CD4-positive, alpha-beta T cell treated with Interleukin-6 for 4 hours (primary cell): ENCODE measurements at places on chromosomes 3 and 15.

- DNase-seq = no peak
Measured at GRCh38 chr3:29745232-29745870, 464.5 kb downstream of the RBMS3 start.

DNA sequence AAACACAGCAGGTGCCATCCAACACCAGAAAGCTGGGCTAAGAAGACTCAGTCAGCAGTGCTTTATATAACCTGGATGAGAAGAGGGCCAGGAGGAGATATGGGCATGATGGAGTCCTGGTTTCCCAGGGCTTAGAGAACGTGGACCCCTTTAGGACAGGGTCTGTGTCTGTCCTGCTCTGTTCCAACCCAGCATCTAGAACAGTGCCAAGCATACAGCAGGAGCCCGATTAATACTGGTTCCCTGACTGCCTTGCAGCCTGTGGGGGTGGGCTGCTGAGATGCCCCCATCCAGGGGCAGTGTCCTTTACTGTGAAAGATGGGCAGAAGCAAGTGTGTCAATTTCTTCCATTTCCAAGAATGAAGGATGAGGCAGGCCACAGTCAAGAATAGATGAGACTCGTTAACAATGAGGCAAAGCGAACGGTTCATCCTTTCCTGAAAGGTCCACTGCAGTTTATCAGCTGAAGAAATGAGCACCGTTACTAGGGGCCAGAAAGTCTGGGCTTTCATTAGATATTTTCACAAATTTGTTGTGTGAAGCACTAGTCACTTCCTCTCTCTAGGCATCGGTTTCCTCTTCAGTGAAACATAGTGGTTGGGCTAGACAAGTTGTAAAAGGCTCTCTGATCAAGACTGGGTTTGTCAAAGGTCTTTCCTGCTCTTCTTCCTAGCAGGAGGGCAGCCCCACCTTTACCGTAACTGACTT, 72.0 kb upstream of the HERC1 start:
- peak; percentile 23 for DNase-seq

DNA sequence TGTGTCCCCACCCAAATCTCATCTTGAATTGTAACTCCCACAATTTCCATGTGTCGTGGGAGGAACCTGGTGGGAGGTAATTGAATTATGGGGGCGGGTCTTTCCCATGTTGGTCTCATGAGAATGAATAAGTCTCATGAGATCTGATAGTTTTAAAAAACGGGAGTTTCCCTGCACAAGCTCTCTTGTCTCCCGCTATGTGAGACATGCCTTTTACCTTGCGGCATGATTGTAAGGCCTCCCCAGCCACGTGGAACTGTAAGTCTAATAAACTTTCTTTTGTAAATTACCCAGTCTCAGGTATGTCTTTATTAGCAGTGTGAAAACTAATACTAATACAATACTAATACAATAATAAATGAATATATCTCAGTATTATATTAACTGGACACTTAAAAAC, 9.9 kb upstream of the YEATS2 start:
- no peak for DNase-seq

- no peak for DNase-seq
Measured at GRCh38 chr3:64666171-64666588, 21.6 kb downstream of the ADAMTS9 start.

GRCh38 chr3:122864498-122864897, 69.6 kb downstream of the SLC49A4 start:
- no peak for DNase-seq

- no peak for DNase-seq
Measured at GRCh38 chr3:99678896-99679295, 40.5 kb downstream of the COL8A1 start.

- no peak for DNase-seq
Measured at GRCh38 chr3:131283862-131284261, 97.7 kb upstream of the NUDT16 start.

DNA sequence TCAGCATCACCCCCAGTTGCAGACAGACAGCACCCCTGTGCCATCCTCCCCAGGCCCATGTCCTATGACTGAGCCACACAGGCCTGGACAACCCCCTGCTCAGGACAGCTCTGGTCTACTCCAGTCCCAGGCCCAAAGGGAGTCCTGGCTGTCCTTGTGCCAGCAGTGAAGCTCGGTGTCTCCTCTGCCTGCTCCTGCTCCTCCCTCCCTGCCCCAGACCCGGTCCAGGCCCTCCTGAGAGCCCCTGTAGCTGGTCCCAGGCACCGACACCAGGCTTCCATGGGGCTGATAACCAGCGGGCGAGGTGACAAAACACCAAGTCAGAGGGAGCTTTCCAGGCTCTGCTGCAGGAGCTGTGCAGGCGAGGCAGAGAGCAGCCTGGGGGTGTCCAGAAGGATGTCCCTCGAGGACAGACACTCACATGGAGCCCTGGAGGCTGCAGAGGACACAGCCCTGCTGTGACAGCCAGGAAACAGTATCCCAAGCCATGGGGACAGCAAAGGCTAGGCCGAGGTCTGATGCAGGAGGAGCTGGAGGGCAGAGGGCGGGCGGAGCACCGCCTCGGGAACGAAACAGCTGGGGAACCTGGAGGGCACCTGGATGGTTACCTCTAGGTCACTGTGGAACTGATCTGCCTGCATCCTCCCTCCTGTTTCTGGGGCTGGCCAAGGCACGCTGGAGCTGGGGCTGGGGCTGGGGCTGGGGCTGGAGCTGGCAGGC, 103.8 kb upstream of the PRR20G start:
- DNase-seq = no peak

DNA sequence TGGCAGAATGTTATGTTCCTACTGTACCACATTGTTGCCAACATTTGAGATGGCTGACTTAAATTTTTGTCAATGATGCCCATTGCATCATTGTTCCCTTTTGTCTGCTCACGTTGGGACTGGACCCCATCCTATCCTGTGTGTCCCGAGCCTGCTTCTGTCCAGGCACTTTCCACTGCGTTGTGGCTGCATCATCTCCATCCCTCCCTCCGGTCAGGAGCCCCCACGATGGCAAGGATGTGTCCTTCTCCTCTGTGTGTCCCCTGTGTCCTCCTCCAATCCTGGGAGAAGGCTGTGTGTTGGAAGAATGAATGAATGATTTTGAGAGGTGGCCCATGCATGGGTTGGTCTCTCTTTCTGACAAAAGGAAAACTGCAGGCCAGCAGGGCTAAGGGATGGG, 19.4 kb upstream of the MRPS22 start:
- DNase-seq = no peak

- DNase-seq = no peak
Measured at GRCh38 chr3:86654806-86655460, 336.0 kb downstream of the VGLL3 start.

DNA sequence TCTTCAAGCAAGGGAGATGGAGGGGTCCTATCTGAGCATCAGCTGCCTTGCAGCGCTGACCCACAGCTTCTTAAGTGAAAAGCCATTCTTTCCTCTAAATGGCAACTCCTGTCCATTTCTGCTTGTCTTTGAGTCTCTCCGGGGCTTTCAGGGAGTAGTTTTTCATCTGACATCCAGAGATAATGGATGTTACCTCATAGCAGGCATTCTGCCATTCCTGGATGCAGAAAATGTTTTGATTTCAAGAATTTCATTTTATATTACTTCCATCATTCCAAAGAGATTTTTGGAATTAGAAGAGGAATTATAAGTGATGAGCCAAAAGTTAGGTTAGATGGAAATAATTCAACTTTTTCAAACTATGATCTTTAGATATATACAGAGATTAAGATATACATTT, 44.9 kb upstream of the GABRG3 start:
- no peak for DNase-seq

GRCh38 chr3:132703733-132704132, 18.5 kb downstream of the NPHP3 start:
- DNase-seq = no peak

DNA sequence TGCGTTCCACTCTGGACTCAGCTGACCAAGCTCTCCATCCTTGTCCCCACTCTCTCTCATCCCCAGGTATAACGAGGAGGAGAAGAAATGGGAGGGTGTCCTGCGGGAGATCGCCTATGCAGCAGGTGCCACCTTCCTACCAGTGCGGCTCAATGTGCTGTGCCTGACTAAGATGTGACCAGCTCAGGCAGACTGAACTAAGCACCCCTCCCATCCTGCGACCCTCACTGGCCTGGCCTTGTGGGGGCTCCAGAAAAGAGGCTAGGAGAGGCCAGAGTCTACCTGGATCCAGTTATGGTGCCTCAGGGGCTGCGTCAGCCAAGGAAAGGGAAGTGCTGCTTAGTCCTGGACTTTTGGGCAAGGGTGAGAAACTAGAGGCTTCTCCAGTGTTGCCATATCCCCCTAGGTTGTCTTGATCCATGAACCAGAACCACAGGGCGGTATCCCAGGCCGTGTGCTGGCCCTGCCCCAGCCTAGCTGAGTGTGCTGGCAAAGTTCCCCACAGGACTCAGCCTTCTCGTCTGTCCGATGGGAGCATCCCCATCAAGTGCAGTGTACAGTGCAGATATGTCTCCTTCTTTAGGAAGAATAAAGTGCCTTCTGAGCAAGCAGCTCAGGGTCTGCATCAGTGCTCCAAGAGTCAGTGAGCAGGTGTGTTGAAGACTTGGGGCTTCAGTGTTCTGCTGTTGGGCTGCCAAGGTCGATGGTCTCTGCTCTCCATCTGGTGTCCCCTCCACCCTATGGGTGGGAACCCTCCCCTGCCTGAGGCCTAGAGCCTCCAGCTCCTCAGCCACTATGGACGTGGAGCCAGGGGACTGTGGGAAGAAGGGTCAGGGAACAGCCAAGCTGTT, 6.7 kb downstream of the KLHL40 start:
- DNase-seq = no peak

DNA sequence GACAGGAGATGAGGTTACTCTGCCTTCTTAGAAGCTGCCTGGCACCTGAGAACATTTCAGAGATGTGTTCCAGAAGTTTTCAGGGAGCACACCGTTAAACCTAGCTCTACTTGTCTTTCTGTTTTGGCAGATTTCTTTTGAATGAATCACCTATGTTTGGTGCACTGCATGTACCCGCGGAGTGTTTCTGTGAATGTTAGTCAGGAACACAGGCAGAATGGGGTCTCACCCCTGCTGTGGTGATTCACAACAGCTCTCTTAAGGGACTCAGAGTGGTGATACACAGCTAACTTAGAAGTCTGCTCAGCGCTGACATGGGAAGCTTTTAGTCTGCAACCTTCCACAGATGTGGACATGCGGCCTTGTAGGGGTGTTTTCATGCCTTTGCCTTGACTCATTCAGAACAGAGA, 24.0 kb downstream of the TSEN2 start:
- DNase-seq = no peak

DNA sequence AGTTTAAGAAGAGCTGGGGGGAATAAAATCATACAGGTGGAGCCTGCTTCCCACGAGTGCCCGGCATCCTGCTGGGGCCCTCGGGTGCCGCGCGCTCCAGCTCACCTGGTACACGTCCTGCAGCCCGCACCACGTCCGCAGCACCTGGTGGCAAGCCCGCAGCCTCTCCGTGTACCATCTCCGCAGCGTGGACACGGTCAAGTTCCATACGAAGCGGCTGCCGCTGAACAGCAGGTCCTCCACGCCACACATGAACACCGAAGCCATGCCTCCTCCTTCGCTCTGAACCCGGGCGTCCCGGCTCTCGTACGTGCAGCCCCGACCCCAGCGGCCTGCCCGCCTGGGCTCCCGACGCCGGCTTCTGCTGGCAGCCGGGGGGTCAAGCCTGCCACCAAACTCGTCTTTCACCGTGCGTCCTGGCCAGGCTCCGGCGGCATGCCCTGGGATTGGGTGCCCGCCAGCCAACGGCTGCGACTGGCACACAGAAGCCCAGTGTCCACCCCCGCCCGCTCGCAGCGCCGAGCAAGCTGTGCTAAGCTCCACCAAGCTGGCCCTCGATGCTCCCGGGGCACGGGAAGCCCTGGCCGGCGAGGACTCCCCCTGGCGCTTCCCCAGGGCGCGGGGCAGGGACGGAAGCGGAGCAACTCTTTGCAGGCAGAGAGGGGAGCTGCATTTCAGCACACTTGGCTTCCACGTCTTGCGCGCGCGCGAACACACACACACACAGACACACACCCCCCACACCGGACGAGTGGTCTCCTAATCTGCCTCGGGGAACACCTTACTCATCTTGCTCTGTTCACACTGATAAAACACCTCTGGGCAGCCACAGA, at the start of gene FRMD4B:
Gene FRMD4B, minus strand, starts transcription at position 366 of the 833 bp plus-strand sequence. Its CDS starts 99 bp downstream, at position 267.
- DNase-seq = peak; percentile 2

DNA sequence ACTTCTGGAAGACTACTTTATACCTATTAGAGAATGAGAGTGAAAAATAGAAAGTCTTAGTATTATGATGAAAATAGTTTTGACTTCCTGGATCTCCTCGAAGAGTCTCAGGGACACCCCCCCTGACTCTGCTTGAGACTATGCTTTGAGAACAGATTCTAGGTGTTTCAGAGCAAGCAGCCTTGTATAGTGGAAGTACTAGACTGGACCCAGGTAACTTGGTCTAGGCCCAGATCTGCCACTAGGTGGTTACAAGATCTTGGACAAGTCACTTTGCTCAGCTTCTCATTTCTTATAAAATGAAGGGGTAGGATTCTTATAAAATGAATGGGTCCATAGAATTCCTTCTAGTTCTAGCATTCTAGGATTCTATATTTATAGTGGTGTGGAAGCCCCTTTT, 9.1 kb downstream of the ABHD5 start:
- DNase-seq = peak; percentile 9

DNA sequence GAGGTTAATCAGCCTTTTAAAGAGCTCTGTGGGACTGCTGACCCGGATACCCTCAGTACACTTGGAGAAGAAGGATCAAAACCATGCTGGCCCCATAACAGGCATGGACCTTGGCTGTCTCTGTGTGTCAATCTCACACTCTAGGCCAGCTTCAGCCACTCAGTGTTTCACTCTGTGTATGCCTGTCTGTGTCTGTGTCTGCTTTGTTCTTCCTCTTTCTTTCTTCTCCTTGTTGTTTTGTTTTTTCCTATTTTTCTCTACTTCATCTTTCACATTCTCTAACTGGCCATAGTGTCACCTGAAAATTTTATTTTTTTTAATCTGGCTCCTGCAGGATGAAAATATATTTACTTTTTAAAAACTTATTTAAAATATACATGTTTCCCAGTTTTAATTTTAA, 51.1 kb downstream of the SERP1 start:
- DNase-seq = no peak

DNA sequence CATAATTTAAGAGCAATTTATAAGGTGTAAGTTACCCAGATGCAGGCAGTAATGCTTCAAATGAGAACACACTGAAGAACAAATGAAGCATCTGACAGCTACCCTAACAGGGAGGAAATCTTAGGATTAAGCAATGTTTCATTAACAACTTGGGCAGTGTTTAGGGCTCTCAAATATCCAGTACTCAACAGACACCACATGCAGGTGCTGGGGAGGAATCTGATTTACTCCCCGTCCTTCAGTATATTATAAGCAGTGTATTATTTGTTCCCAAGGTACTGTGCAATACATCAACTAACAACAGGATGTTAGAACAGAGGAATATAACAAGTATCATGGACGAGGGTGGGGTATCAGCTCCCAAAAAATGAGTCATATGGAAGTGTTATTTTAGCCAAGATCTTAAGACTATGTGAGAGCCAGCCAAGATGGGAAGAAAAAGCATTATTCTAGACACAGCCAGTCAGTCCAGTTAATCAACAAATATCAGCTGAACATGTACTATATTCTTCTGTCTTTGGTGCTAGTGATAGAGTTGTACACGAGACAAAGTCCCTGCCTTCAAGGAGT, 20.4 kb downstream of the BTBD1 start:
- no peak for DNase-seq
